ENCODE measurements at places on chromosomes 7 and 10.

- no peak for DNase-seq
Measured at GRCh38 chr7:21261627-21262594, 166.0 kb upstream of the SP4 start.

DNA sequence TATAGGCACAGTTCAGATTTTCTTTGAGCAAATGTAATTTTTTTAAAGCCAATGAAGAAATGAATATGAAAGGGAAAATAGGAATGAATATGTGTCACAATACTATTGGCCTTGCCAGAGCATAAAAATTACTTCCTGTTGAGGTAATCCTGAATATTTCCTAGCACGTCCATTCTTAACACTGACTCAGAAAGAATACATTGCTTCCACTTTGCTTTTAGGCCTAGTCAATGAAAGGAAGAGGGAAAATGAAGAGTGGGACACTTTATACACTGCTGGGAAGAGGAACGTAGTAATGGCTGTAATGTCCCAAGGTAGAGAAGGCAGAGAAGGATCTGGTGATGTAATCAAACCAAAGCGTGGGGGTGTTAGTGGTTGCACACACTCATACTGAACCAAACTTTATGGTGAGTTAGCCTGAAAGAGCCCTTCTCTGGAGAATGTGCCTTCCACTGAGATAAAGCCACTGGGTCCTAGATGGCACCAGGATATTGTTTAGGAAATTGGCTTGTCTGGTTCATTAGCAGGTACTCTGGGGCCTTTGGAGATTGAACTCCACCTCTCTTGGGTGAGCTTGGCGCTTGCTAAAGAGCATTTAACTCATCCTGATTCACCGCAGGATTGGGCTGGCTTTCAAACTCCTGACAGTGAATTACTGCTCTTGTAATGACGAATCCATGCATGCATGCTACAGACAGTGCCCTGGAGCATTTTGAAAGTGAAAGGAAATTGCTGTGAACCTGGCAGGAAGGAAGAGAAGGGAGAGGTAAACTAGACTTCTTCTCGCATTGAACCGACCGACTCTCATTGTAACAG lies 254.9 kb downstream of the KIAA1217 start:
- no peak for DNase-seq

- DNase-seq, result no peak
Measured at GRCh38 chr10:118892255-118892654, 137.3 kb upstream of the NANOS1 start.

DNA sequence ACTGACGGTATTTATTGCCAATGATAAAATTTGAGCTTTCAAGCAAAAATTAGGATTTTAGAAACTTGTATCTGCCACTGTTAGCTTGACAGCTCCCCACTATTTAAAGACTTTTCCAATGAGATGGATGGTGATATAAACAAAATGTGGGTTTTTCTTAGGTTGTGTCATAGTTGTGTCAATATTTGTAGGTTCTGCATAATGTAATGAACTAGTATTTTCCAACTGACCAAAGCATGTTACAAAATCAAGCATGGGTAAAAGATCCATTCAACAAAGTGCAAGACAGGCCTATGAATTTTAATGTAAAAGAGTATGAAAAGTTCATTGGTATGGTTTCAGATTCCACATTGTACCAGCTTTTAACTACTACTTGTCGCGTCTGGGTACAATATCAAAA lies 165.6 kb downstream of the SKAP2 start:
- no peak for DNase-seq

DNA sequence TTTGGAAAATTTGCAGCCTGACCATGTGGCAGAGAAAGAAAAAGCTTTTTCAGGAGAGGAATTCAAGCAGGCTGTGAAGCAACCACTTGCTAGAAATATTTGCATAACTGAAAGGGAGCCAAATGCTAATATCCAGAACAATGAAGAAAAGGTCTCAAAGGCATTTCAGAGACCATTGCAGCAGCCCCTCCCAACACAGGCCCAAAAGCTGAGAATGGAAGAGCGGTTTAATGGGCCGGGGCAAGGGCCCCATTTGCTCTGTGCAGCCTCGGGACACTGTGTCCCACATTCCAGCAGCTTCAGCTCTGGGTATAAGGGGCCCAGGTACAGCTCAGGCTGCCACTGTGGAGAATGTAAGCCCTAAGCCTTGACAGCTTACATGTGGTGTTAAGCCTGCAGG lies 918.1 kb upstream of the POT1 start:
- no peak for DNase-seq

- DNase-seq, result no peak
Measured at GRCh38 chr7:115058726-115059125, 136.8 kb downstream of the MDFIC start.

GRCh38 chr7:41096917-41097316 lies 606.0 kb downstream of the INHBA start:
- DNase-seq, result no peak

GRCh38 chr10:128629111-128630096 lies 503.2 kb upstream of the MKI67 start:
- no peak for DNase-seq

DNA sequence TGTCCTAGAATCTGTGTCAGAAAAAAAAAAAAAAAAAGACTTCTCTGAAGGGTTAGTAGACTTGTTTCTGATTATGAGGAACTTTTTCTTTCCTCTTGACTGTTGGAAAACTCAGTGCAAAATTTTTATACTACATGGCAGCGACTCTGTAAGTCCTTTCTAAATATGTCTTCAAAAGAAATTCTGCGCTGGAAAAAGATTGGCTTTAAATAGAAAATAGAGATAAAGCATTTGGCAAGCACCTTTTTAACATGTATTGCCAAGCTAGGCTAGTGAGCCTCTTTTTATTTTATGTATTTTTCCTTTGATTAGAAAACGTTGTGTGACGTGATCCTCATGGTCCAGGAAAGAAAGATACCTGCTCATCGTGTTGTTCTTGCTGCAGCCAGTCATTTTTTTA lies 17.9 kb downstream of the KLHL7 start:
- no peak for DNase-seq

- DNase-seq, result no peak
Measured at GRCh38 chr7:85708221-85708620, 521.4 kb upstream of the SEMA3D start.

GRCh38 chr10:22271786-22272185 lies 44.4 kb upstream of the COMMD3 start:
- no peak for DNase-seq

- DNase-seq, result no peak
Measured at GRCh38 chr7:123975084-123975483, 50.0 kb downstream of the SPAM1 start.

- no peak for DNase-seq
Measured at GRCh38 chr7:133646472-133647315, 393.8 kb downstream of the EXOC4 start.

DNA sequence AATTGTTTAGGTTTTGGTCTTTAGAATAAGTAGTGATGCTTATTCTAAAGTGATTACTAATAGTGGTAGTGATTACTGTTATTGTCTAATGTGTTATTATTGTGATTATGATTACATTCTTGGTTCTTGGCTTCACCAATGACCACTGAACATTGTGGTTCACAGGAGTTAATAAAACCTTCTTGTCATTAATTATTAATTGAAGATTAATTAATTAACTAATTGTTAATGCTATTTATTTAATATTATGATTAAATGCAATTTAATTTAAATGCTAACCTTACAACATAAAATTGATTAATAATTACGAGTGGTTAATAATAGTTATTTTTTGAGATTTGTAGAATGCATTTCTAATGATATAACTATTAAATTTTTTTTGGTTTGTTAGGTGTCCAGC lies 747.7 kb upstream of the POM121L12 start:
- no peak for DNase-seq

GRCh38 chr10:96074776-96075175 lies 31.4 kb downstream of the CCNJ start:
- no peak for DNase-seq

DNA sequence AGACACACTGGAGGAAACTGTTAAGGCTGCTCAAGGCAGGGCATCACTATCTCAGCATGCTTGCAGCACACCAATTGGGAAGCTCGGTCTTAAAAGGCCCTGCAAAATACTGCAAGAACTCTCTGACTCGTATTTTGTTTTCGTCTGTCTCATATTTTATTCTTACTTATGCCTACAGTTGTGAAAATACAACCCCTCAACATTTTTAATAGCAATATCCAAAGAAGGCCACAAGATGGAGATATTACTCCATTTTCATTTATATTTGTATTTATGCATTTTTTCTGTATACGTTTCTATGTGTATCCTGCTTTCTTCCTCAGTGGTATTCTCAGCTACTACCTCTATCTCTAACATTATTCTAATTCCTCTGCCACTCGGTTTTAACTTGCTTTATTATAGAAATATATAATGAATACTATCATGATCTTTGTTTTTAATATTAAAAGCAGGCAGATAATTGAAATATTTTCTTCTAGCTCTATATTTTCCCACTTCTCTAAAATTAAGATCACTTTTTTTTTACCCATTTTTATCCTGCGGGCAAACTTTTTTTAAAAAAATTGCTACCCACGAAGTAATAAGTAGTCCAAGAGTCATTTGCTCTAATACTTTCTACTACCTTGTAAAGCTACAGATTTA lies 10.0 kb downstream of the DNAJC1 start:
- DNase-seq, result no peak

GRCh38 chr10:120336911-120337540 lies 120.0 kb upstream of the PLPP4 start:
- no peak for DNase-seq

DNA sequence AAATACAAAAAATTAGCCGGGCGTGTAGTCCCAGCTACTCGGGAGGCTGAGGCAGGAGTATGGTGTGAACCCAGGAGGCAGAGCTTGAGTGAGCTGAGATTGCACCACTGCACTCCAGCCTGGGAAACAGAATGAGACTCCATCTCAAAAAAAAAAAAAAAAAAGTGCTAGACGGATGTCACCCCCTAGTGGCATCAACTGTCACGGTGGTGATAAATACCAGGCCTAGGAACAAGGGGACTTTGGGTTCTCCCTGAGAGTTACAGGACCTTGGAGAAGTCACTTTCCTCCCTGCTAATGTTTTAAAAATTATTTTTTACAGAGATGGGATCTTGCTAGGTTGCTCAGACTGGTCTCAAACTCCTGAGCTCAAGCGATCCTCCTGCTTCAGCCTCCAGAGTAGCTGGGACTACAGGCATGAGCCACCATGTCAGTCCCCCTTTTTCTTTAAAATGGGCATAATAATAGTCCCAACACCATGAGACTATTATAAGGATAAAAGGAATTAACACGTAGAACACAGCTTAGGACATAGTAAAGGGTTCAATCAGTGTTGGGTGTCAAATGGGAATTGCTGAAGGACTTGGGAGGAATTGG lies 2.6 kb upstream of the TMEM130 start:
- no peak for DNase-seq

- no peak for DNase-seq
Measured at GRCh38 chr7:155864991-155865690, 52.9 kb upstream of the SHH start.

DNA sequence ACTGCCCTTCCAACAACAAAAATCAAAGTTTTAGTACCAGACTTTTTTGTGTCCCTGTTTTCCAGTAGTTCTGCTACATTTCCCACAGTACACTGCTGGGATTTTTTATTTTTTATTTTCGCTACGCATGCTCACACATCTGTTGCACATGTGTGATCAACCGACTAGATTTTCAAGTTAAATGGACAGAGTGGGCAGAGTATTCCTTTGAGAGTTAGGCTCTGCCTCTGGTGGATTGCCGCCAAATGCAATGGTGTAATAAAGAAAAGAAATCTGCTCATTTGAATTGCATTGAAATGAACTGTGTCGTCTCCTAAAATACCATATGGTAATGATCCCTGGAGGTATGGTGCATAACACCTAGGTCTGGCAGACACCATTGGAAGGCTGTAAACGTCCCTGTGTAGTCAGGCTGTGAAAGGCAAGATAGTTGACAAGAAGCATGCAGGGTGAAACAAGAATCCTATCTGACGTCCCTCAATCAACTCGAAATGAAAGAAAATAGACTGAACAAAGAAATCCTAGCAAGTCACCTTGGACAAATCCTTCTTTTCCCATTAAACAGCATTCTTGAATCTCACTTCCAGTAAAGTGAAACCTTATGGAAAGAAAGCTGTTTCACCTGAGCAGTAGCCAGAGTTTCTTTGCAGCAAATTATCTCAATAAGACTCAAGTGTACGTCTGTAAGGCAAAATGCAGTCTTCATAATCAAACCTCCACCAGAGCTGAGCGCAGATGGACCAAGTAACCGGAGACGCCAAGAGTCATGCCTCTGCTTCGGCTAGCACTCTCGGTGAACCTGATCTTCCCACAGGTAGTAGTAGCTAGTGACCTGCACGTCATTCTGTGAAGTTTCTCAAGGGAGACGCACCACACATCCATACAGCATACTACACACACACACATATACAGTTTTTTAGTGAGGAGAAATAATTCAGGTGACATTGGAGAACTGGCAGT lies 357.3 kb downstream of the CRPPA start:
- no peak for DNase-seq

GRCh38 chr10:93368210-93368609 lies 113.9 kb downstream of the MYOF start:
- DNase-seq, result no peak

DNA sequence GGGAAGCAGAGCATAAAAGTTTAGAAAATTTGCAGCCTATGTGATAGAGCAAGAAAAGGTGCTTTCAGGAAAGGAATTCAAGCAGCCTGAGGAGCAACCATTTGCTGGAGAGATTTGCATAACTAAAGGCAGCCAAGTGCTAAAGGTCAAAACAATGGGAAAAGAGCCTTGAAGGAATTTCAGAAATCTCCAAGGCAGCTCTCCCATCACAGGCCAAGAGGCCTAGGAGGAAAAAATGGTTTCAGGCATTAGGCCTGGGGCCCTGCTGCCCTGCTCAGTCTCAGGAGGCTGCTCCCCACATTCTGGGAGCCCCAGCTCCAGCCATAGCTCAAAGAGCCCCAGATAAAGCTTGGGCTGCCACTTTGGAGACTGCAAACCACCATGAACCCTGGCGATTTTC lies 95.9 kb upstream of the UNC5B start:
- no peak for DNase-seq

GRCh38 chr7:155799514-155799913 lies 12.7 kb downstream of the SHH start:
- DNase-seq, result no peak

- DNase-seq, result no peak
Measured at GRCh38 chr10:128462844-128463243, 336.6 kb upstream of the MKI67 start.

- DNase-seq, result no peak
Measured at GRCh38 chr10:130894471-130894870, 417.1 kb downstream of the TCERG1L start.
